SW480 (cell line): ENCODE measurements at places on chromosomes 16 and 17.

DNA sequence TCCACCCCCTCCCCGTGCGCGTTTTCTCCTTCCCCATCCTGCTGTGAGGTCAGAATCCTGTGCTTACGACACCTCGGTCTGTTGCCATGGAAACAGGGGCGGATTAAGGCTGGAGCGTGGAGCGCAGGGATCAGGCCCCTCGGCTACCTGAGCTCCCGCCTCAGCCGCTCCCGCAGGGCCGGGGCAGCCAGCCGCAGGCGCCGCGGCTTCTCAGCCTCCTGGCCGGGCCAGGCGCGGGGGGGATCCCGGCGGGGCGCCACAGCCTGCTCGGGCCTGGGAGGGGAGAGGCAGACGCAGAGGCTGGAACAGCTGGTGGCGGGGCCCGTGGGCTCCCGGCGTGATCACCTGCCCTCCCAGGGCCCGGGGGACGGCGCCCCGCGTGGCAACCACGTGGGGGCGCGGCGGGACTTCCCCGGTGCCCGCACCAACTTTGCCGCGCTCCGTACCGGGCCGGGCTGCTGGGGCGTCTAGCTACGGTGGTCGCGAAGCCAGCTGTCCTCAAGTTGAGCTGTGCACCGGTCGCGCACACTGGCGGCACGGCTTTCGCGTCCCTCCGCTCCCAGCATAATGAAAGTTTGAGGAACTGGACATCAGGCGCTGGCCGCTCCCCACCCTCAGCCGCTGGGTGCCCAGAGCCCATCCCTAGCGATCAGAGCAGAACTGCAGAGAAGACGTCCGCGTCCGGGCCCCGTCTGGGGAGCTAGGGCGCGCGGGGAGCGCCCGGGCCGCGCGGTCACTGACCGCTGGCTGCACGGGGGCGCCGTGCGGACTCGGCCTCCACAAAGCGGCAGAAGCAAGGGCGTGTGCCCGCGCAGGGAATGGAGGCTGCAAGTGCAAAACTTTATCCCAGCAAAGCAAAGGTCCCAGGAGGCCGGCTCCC is 1.2 kb downstream of the RTN4RL1 start:
- DNase-seq, result no peak

- DNase-seq, result no peak
Observed at GRCh38 chr17:77273397-77274085, 132.8 kb downstream of the SEC14L1 start.

DNA sequence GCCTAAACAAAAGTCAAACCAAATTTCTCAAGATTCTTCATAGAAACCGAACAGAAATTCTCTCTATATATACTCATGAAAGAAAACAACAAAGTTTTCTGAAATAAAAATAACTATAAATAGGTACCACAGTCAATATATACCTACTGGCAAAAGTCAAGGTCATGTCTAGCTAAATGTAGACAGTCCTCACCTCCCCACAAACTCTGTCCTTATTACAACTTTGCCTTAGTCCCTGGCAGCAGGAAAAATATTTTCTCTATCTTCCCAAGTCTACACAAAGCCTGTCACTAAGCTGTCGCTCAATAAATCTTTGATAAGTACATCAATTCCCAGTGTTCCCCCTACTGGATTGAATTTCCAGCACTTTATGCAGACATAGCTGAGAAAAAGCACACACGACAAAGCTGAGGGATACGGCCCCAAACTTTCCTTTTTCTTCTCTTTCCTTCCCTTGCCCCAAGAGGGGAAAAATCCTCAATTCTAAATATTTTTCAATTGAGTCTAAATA is 2.7 kb downstream of the CFAP20 start:
- DNase-seq, result no peak

- peak; percentile 40 for DNase-seq
Observed at GRCh38 chr17:65297916-65298315, 160.7 kb downstream of the RGS9 start.

- peak; percentile 32 for DNase-seq
Observed at GRCh38 chr16:8878523-8878911, 3.6 kb upstream of the LITAFD start.

DNA sequence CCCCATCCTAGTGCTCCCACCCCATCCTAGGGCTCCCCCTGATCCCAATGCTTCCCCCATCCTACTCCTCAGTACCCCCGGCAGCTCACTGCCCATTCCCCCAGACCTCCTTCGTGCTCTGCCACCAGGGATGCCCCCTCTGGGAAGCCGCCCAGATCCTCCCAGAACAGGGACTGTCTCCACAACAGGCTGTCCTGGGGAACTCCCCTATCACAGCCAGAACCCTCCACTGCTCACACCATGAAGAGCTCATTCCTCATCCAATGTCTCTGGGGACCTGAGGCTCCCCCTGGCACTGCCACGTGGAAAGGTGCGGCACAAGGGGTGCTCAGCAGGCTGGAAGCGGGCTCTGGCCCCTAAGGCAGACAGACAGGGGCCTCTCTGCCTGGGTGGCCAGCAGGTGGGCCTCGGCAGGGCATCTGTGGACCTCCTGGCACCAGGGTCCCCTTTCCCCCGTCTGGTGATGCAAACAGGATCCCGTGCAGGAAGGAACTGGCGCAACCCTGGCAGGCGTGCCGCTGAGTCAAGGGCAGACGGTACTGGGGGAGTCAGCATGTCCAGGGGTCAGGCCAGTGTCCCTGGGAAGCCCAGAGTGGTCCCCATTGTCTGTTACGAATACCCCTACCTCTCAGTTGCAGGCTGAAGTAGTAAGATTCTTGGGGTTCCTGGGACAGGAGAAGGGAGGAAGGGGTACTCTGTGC is 14.8 kb upstream of the PVALEF start:
- DNase-seq, result no peak
